ENCODE measurements at places on chromosomes 4 and X.
A peak's percentile ranks its signal among the peaks of the same experiment; 100 is the strongest.

GRCh38 chrX:39149761-39150160, 348.5 kb downstream of the MID1IP1 start:
- peak; percentile 53 for DNase-seq

GRCh38 chrX:136880003-136880451, 498 bp downstream of the RBMX start:
- no peak for DNase-seq

DNA sequence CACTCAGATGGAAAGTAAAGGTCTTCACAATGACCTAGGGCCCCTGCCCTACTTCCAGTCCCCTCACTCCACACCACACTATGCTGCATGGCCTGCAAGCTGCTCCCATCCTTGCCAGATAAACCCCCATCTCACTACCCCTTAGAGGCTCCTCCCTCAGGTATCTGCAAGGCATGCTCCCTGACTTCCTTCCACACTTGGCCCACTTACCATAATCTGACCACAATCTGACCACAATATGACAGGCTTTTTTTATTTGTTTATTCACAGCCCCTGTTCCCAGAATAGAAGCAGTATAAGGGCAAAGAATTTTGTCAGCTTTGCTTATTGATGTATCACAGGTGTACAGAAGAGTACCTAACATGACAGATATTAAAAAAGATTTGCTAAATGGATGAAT, 124.7 kb downstream of the CAMK2D start:
- DNase-seq: no peak

GRCh38 chrX:27404366-27404765, 58.8 kb downstream of the PPP4R3C start:
- DNase-seq: no peak

GRCh38 chr4:139522457-139522856, 33.6 kb downstream of the SETD7 start:
- DNase-seq: no peak

GRCh38 chr4:3368841-3369760, 72.7 kb upstream of the HGFAC start:
- no peak for DNase-seq
